EH (cell line): ENCODE measurements at places on chromosomes 2 and 18.
A peak's percentile ranks its signal among the peaks of the same experiment; 100 is the strongest.

DNA sequence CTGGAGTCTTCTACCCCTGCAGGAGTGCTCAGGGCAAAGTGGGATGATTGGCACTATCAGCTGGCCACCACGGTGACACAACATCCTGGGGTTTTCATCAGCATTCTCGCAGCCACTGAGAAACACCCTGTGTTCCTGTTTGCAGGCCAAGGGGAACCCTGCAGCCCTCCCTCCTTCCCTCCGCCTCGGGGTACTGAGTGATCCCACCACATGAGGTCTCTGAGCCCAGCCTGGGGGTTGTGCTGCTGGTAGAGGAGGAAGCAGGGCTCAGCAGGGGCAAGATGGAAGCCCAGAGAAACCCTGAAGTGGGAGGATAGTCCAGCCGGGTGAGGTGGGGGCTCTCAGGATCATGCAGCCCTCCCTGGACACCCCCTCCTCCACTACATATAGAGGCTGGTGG lies at the start of gene OXER1:
TSS of gene OXER1 (minus strand) at position 40 of the 400 bp plus-strand sequence. CDS start 73 bp downstream, outside the sequence.
- no peak for DNase-seq

DNA sequence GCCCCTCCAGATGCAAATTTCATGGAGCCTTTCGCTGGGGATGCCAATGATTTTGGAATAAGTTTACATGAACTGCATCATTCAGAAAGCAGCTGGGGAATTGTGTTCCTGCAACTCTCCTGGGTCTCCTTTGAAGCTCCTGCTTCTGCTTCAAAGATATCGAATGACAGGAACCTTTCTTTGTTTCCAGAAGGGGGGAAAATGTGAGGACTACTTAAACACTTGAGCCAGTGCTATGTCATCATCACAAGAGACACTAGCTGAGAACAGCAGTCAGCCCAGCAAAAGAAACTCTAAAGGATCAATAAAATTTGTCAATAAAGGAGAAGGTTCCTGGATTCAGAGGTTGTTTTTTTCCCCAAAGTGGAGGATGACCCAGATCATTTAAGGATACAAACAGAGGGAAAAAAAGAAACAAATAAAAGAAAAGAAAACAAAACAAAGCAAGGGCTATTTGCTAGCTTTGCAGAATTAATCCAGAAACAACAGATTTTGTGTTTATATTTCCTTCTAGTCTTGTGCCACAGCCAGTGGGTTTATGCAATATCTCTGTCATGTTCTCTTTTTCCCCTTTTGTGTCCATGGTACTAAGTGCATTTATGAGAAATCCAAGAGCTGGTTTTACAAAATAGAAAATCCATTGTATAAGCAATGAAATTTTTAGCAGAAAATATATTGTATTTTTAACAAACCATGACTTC lies 463.7 kb downstream of the CDH2 start:
- DNase-seq: no peak

DNA sequence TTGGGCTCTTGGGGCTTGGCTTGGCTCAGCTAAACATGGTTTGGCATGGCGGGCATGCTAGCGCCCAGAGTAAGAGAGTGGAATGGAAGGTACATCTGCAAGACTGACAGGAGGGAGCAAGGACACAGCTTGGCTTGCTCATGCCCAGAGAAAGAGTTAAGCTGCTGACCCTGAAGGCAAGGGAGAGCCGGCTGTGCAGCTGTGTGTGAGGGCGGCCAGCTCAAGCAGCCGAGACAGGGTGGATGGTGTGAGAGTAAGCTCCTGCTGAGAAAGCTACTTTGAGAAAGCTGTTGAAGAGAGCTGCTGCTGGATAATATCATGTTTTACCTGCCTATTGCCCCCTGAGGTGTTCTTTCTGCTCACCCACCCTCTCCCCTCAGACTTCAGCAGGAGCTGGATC lies 135.6 kb downstream of the CCBE1 start:
- no peak for DNase-seq

DNA sequence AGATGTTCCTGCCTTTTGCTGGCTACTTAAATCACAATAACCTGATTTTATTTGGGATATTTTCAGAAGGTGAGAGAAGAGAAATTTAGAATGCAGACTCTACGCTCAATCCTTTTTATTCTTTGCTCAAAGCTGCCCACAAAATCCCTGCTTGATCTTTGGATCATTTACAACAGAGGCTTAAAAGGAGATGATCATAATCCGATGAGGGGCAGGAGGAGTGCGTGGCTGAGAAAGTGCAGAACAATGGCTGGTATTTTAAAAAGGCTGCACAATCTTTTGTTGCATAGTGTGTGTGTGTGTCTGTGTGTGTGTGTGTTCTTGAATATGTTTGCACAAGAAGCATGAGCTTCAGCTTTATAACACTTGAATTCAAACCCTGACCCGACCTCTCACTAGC lies 256.3 kb upstream of the MYT1L start:
- no peak for DNase-seq

DNA sequence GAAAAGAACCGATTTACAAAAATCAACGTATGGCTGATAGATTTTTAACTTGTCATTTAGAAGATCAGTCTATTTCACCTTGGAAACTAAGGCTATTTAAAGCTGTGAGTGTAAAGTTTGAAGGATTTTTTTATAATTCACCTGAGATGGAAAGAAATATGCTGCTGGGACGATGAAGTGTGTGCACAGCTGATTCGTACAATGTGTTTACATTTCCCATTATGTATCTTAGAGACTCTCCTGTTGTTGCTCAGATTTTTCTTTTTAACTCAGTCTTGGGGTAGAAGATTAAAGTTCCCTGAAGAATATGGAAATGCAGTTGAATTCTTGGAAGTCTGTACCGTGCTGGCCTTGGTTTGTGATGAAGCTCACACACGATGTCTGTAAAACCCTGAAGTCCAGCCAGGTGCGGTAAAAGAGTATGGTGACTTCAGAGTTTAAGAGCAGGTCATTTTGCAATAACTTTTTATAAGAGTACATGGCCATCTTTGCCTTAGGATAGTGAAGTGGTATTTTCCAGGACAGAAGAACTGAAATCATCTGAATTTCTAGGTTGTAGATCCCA lies 250.1 kb downstream of the PRKCE start:
- no peak for DNase-seq

DNA sequence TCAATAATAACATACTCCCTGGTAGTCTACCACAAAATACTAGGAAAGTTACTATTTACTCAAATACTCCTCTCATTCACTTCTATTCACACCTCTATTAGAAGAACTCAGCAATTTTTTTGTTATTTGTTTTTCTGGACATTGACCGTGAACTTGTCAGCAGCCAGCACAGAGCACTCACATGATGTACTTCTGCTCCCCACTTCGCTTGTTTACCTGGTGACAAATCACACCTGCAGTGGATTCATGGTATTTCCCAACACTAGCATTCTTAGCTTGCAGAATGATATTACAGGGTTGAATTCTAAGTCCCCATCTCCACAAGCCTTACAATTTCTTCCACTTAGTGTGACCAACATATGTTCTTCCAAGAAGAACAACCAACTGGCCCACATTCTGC lies 238.2 kb downstream of the SATB2 start:
- DNase-seq: no peak

- DNase-seq: peak; percentile 47
Measured at GRCh38 chr2:237488901-237489860, 2.1 kb downstream of the MLPH start.

GRCh38 chr2:197516393-197516761 lies 511 bp downstream of the MOB4 start:
- peak; percentile 52 for DNase-seq

- DNase-seq: peak; percentile 81
Measured at GRCh38 chr2:57720728-57721627, 325.6 kb upstream of the VRK2 start.

GRCh38 chr2:15636972-15637785 lies 45.5 kb downstream of the DDX1 start:
- peak; percentile 75 for DNase-seq

- no peak for DNase-seq
Measured at GRCh38 chr2:104528101-104528500, 325.8 kb upstream of the POU3F3 start.

DNA sequence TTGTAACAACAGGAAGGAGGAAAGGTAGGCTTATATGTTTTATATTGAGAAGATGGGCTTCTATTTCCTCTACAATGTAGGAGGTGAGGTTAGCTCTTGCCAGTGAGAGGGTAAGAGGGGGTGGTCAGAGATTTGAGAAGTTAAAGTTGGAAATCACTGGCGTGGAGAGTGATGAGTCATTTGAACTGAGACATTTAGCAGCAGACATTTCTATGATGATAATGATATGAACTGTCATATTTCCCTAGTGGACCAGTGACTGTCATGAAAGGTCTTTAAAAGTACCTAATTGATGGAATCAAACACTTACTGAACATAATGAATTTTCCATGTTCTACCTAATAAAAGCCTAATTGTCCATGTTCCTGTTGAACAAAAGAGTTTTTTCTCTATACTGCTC lies 126.1 kb downstream of the FAM161A start:
- DNase-seq: peak; percentile 7

- DNase-seq: no peak
Measured at GRCh38 chr2:128433911-128434550, 115.4 kb upstream of the HS6ST1 start.

- DNase-seq: peak; percentile 91
Measured at GRCh38 chr18:658001-658946, 821 bp downstream of the TYMS start.

DNA sequence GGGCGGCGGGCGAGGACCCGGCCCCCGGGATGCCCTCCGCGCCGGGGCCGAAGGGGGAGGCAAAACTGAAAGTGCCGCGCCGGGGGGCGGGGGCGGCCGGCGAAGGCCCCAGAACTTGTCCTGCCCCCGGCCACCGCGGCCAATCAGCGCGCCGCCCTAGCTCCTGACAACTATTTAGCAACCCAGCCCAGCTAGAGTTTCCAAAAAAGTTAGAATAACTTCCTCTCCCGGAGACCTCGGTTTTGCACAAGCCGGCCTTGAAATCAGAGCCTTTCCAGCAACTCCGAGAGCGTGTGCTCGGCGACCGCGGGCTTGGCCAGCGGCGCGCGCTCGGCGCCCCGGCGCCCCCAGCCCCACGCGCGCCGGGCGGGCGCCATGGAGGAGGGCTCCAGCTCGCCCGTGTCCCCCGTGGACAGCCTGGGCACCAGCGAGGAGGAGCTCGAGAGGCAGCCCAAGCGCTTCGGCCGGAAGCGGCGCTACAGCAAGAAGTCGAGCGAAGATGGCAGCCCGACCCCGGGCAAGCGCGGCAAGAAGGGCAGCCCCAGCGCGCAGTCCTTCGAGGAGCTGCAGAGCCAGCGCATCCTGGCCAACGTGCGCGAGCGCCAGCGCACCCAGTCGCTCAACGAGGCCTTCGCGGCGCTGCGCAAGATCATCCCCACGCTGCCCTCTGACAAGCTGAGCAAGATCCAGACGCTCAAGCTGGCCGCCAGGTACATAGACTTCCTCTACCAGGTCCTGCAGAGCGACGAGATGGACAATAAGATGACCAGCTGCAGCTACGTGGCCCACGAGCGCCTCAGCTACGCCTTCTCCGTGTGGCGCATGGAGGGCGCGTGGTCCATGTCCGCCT lies at the start of gene TWIST2:
TSS of gene TWIST2 (plus strand) at position 245 of the 850 bp plus-strand sequence. CDS start at position 376, 131 bp downstream.
- DNase-seq: peak; percentile 97

GRCh38 chr2:228094377-228094921 lies 87.0 kb downstream of the SPHKAP start:
- DNase-seq: peak; percentile 89

DNA sequence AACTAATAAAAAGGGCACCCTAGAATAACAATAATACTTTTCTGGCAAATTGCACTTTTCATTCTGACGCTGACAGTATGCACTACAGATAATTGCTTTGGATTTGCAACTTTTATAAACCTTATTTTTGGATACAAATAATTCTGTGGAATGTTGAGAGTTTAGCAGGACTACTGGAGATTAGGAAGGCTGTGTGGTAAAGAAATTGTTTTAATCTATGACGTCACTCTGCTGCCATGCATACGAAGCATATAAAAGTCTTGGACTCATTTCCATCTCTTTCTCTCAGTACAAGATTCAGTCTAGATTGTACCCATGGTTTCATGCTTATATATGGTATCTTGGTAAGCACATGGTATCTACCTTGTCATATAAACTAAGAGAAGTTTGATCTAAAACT lies 28.1 kb upstream of the ZCCHC2 start:
- DNase-seq: no peak

DNA sequence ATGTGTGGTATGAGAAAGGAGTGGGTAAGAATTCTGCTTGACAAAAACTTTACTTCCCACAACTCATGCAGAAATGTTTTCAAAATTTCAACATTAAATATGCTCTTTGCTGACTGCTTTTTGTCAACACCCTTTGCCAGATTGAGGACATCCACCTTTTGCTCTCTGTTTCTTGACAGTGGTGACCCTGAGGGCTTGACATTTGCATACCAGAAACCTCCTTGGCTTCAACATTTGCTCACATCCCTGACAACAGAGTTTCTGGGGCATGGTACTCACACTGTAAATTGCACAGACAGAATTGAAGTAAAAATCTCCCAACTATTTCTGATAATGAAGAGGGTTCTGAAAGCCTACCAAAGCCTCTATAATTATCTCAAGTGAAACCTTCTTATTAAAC lies 95.7 kb downstream of the RND3 start:
- DNase-seq: no peak

GRCh38 chr2:144404586-144405314 lies 115.2 kb downstream of the ZEB2 start:
- DNase-seq: no peak

GRCh38 chr2:147172493-147173188 lies 672.2 kb upstream of the ACVR2A start:
- DNase-seq: no peak

GRCh38 chr2:66443979-66444861 lies 9.3 kb downstream of the MEIS1 start:
- DNase-seq: peak; percentile 56

GRCh38 chr18:47898055-47898454 lies 32.4 kb downstream of the SMAD2 start:
- DNase-seq: peak; percentile 22

- peak; percentile 81 for DNase-seq
Measured at GRCh38 chr2:148643998-148644882, at the start of gene EPC2. EPC2 (plus strand) TSS chr2:148644751; CDS start chr2:148645018, 267 bp downstream.

DNA sequence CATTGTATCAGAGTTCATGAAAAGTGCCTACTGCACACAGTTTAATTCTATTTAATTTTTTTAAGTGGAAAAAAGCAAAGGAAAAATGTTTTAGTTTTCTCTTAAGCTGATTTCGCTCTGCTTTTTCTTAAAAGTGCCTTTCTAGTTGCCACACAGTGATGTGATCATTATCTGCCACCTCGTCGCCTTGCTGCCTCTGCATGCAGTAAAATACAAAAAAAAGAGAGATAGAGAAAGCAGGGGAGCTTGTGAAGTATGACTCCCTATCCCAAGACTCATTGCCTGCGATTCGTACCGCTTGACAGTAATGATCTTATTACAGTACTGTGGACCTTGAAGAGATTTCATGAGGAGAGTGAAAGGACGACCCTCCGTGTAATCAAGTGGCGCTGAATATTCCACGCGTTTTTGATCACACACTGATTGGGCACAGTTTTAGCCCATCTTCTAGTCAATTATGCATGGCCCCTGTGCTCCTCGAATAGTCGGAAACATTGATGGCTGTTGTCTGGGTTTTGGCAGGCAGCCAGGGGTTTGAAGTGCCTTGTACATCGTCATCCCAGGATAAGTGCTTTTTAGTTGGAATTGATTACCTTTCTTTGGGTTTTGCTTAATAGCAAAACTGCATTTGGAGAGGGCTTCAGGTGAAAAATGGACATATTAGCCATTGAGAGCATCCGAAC lies 188.3 kb downstream of the GBX2 start:
- DNase-seq: no peak
